ENCODE measurements at places on chromosomes 12 and 14.

DNA sequence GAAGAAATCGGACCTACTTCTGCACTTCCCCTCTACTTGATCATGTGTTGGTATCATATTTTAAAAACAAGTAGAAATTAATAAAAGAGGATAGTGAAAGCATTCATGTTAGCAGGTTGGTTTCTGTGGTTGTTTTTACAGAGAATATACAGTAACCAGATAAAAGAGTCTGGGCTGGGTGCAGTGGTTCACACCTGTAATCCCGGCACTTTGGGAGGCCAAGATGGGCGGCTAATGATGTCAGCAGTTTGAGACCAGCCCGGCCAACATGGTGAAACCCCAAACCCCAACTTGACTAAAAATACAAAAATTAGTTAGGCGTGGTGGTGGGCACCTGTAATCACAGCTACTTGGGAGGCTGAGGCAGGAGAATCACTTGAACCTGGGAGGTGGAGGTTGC lies 55.9 kb downstream of the LRP6 start:
- DNase-seq, result no peak

DNA sequence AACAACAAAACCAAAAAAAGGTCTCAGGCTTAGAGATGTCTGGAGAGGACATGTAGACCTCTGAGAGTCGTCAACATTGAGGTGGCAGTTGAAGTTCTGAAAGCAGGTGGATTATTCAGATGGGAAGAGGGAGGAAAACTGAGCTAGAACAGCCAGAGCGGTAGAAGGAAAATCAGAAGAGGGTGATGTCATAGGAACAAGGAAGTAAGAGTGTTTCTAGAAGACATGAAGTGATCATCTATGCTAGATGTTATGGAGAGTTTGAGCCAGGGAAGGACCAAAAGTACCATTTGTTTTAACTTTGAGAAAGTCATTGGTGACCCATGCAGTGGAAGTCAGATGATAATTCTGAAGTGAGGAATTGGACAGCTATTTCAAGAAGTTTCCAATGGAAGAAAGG lies 316.2 kb upstream of the RGS6 start:
- DNase-seq, result no peak

DNA sequence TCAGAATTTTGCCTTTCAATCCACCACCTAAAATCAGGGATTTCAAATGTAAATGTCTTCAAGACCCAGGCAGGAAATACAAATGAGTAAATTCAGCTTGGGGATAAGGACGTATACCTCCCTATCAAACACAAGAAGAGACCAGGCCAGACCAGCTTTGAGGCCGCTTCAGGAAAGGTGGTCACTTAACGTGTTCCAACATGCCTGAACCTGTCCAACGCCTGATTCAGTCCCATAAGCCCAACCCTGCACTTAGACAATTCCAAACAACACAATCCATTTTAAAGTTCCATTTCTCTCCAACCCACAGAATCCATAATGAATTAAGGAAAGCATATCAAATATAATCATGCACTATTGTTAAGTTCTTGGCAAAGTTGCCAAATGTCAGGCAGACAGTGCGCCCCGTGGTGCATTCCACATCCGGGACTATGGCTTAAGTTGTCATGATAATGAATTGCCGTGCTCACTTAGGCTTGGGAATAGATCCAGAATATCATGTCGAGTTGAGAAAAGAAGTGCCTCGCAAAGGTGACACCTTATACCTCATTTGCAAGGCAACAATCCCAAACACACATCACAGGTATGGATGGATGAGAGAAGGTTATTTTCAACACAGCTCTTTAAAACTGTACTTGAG lies 35.5 kb downstream of the CCDC60 start:
- no peak for DNase-seq

DNA sequence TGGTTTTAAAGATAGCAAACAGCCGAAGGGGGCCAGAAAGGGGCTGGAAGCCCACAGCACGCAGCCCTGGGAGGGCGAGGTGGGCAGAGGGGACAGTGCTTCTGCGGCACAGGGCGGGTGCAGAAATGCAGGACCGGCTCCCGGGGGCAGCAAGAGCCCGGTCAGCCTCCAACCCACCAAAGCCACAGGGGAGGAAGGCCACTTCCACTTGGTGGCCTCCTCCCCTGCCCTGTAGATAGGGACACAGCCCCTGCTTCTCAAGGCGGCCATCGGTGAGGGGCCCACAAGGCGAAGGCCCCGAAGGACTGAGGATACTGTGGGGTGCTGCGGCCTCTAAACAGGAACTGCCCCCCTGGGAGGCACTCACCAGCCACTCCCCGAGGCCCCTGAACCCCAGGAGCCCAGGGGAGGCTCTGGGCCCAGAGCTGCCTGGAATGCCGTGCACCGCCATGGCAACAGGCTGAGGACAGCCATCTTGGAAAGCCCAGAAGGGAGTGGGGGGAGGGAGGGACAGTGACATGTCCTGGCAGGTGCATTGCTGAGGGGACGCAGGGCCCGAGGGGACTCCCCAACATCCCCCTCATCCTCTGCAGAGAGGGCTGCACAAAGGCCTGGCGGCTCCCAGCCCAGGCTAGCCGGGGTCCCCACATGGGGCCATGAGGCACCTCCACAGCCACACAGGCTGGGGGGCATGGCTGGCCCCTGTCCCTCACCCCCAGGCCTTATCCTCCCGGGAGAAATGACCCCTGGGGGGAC lies 114.7 kb downstream of the NCOR2 start:
- DNase-seq, result no peak

GRCh38 chr12:104551-105081 lies 38.0 kb downstream of the IQSEC3 start:
- no peak for DNase-seq

DNA sequence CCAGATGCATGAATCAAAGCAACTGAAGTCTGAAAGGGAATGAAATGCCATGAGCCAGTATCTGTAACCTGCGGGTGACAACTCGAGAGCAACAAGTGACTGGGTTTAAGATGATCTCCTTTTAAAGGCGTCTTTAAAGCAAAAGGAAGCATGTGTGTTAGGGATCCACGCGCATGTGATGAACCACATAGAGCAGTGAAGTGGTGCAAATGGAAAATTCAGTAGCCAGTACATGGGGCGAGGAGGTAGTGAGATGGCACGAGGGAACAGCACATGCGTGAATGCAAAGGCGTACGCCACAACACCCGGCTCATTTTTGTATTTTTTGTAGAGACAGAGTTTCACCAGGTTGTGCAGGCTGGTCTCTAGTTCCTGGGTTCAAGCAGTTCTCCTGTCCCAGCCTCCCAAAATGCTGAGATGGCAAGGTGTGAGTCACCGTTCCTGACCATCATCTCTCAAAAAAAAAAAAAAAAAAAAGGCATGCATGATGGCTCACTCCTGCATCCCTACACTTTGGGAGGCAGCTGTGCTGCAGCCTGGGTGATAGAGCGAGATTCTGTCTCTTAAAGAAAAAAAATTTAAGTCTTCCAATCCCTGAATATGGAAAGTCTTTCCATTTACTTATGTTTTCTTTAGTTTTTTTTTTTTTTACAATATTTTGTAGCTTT lies 24.6 kb upstream of the BCL7A start:
- no peak for DNase-seq

- no peak for DNase-seq
These were observed 52.6 kb upstream of the STK38L start for GRCh38 chr12:27191531-27191930.

- no peak for DNase-seq
These were observed 4.0 kb downstream of the RBM19 start for GRCh38 chr12:113961921-113962710.

GRCh38 chr14:87108726-87109125 lies 884.3 kb downstream of the GALC start:
- DNase-seq, result peak; percentile 85

GRCh38 chr12:125610292-125610691 lies 545.1 kb downstream of the AACS start:
- no peak for DNase-seq

GRCh38 chr12:112852127-112852526 lies 54.6 kb upstream of the OAS1 start:
- no peak for DNase-seq

DNA sequence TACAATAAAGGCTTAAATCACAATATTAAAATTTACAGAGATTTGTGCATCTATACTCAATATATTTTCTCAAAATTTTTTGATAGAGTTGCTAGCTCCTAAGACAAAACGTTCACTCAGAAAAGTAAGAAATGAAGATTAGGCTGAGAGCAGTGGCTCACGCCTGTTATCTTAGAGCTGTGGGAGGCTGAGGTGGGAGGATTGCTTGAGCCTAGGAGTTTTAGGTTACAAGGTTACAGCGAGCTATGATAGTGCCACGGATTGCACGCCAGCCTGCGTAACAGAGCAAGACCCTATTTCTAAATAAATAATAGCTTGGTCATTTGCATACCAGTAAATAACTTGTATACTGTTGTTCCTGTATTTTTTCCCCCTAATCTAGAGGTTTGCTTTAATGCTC lies 35.0 kb upstream of the CFL2 start:
- no peak for DNase-seq

GRCh38 chr12:32589165-32589865 lies 89.8 kb upstream of the DNM1L start:
- DNase-seq, result no peak

- no peak for DNase-seq
These were observed 109.0 kb upstream of the SLC16A7 start for GRCh38 chr12:59486827-59487226.

- DNase-seq, result no peak
These were observed 277.7 kb downstream of the VRK1 start for GRCh38 chr14:97074856-97075255.

DNA sequence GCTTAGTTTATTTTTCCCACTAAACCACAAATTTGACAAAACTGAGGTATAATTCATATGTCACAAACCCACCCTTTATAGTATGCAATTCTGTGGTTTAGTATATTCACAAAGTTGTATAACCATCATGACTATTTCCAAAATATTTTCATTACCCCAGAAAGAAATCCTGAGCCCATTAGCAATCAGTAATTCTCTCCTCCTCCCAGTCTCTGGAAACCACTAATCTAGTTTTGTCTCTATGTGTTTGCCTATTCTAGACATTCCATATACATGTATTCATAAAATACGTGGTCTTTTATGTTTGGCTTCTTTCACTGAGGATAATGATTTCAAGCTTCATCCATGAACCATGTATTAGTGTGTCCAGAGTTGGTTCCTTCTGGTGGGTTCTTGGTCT lies 267.6 kb downstream of the AEBP2 start:
- DNase-seq, result no peak

DNA sequence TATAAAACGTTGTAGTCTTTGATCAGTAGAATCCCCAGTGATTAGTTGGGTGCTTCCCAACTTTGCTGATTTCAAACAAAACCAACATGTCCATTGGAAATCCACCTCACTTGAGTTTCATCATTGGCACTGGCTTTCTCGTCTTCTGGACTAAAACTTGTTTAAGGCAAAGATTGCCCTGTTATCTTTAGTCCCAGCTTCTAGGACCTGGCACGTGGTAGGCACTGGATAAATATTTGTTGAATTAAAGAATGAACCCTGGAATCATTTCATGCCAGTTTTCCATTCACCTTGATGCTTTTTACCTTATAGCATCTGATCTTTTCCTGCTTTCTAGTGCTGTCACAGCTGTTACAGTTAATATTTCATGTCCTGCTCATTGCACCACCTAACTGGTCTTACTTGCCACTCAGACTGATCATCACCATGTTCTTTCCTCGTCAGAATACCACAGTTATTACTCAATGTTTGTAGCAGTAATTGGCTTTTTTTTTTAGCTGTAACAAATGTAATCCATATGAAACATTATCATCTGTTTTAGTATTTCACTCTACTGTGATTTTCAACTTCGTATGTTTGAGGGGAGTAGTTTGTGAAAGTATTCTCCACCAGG lies 7.3 kb upstream of the C12orf50 start:
- no peak for DNase-seq

DNA sequence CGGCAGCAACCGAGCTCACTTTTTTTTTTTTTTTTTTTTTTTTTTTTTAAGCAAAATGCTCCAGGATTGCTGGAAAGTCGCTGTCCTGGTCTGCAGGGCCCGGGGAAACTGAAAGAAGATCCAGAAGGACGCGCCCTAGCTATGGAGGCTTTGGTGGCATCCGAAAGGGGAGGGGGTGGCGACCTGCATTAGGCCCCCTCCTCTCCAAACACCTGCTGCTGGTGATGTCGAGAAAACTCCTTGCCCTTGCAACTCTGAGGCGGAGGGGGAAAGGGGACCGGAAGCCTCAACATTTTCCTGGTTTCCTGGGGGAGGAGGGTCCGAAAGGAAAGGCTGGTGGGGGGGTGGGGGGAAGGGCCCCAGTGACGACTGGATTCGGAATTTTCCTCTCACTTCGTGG lies 421.1 kb downstream of the VRK1 start:
- DNase-seq, result no peak

DNA sequence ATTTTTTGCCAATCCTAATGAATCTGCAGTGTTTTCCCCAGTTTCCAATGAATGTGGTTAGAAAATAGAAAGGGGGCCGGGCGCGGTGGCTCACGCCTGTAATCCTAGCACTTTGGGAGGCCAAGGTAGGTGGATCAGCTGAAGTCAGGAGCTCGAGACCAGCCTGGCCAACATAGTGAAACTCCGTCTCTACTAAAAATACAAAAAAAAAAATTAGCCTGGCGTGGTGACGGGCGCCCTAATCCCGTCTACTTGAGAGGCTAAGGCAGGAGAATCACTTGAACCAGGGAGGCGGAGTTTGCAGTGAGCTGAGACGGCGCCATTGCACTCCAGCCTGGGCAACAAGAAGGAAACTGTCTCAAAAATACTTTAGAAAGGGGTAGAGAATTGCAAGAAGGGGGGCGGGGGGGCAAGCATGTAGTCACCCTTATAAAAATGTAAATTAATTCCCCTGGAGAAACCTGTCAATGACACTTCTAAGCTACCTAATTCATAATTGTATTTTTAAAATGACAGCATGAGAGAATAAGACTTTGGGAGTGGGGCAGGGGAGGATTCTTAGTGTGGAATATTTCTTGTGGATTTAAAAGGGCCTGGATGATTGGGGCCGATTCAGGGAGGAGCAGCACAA lies 1.7 kb downstream of the KLHDC2 start:
- DNase-seq, result no peak

DNA sequence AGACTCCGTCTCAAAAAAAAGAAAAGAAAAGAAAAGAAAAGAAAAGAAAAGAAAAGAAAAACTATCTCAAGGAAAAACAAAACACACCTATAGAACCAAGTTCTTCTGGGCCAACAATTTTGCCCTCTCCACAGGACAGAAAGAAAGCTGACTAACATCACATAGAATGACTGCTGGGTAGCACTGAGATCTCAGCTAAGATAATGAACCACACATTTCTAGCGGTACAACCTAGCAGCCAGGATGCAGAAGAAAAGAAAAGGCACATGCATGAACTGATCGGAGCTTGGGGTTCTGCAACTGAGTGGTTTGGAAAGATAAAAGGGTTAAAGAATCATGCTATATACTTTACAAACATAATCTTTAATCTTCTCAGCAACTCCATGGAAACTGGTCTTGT lies 19.5 kb downstream of the TMED10 start:
- DNase-seq, result no peak

- peak; percentile 70 for DNase-seq
These were observed 14.8 kb upstream of the APOF start for GRCh38 chr12:56377310-56377988.

Measured in kidney capillary endothelial cell (primary cell).